ENCODE measurements at places on chromosomes 3 and 15.

DNA sequence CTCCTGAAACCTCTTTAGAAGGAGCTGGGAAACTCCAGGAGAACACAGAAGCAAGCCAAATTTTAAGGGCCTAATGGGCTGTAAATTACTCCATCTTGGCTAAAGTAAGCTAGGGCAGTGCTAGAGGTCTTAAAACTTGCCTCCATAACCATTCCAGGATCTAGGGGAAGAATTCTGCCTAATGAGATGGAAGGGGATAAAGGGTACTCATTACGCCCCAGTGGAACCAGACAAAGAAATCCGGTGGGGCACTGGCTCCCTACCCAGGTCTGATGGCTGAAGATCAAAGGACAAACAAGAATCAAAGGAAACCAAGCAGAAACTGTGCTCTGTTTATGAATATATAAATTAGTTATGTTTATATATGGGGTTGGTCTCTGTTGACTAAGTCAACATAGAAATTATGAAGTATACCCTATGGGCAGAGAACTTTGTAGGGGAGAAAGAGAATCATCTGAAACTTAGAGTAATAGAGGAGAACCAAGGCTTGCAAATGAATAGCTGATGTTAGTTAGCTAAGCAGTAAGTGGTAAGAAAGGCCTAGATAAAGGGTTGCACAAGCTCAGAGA, 57.8 kb downstream of the NCEH1 start:
- peak; percentile 31 for DNase-seq

- DNase-seq, result no peak
Measured at GRCh38 chr15:22795206-22796063, 9.0 kb downstream of the NIPA1 start.

GRCh38 chr3:17359911-17360310, 382.5 kb downstream of the TBC1D5 start:
- no peak for DNase-seq

- DNase-seq, result no peak
Measured at GRCh38 chr3:95468331-95468730, 1346.1 kb upstream of the EPHA6 start.

GRCh38 chr3:194364314-194364651, 5.3 kb downstream of the LRRC15 start:
- DNase-seq, result no peak

DNA sequence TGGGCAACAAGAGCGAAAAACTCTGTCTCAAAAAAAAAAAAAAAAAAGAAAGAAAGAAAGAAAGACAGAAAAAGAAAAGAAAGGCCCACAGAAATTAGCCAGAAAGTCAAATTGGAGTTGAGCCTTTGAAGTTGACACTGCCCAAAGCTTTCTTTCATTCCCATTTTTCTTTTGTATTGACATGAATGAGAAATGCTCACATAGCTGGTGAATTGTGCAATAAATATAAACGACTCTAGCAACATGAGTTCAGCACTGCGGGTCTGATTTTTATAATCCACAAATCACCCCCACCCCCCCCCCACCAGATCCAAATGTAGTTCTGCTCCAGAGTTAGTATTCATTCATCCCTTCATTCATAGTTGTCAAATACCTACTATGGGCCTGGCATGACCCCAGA, 37.4 kb downstream of the SLC6A1 start:
- no peak for DNase-seq

DNA sequence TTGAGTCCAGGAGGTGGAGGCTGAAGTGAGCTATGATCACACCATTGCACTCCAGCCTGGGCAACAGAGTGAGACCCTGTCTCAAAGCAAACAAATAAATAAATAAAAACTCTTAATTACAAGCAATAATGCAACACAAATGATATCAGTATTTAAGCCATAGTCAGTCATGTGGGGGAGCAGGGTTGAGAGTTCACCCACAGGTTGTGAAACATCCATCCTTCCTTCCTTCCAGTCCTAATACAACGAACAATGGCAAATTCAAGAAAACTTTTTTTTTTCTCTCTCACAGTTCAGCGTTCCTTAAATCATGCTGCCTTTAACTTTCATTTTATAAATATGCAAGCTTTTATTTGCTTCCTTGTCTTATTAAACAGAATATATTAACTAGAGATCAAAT, 24.1 kb downstream of the ZNF592 start:
- no peak for DNase-seq

- DNase-seq, result peak; percentile 8
Measured at GRCh38 chr15:22989576-22990477, 9.7 kb upstream of the CYFIP1 start.

GRCh38 chr3:46895761-46896160, 18.2 kb downstream of the PTH1R start:
- DNase-seq, result no peak

DNA sequence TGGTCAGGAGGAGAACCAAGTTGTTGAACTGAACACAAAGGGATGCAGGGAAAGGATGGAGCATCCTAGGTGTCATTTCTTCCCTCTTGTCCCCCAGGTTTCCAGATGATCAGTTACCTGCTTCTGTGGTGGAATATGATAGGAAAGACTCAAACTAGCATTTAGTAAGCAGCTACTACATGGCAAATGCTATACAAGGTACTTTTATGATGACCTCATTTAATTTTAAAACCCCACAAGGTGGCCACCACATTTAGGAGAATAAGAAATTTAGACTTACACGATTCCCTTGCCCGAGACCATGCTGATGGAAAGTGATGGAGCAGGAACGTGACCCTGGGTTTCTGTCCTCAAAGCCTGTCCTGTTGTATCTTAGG, 40.9 kb downstream of the CCR4 start:
- no peak for DNase-seq

GRCh38 chr3:58924578-58924977, 125.2 kb downstream of the CFAP20DC start:
- DNase-seq, result no peak

GRCh38 chr3:149941946-149942345, 28.7 kb downstream of the PFN2 start:
- no peak for DNase-seq

- DNase-seq, result peak; percentile 43
Measured at GRCh38 chr3:179671747-179672242, 19.0 kb downstream of the USP13 start.

DNA sequence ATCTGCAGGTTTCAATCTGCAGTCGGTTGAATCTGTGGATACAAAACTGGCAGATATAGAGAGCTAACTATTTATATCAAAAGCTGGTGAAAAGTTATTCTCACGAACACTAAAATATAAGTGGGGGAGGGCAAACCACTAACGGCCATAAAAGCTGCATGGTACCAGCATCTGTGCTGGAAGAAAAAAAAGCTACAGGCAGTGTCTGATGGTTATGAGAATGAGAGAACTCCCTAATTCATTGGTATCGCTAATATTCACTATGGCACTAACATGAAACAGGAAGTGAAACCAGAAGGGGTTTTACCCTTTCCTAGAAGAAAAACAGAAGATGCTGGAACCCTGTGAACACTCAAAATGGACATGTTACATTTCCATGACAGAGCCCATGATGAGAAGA, 15.9 kb downstream of the CEP70 start:
- no peak for DNase-seq

- DNase-seq, result no peak
Measured at GRCh38 chr3:132161608-132162007, 126.8 kb upstream of the CPNE4 start.

DNA sequence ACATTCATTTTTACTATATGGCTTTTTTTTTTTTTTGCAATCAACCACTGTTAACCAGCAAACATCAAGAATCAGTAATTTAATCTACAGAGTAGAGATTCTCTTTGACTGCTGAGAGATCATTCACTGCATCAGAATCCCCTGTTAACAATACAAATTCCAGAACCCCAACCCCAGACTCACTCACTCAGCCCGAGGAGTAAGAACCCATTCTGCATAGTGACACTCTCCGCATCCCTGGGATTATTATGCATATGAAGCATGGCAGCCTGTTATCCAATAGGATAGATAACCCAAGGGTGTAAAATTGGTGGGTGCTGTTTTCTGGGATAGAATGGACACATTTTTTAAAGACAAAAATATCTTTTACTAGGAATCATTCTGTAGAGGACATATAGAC, 76.3 kb upstream of the CCDC39 start:
- no peak for DNase-seq

DNA sequence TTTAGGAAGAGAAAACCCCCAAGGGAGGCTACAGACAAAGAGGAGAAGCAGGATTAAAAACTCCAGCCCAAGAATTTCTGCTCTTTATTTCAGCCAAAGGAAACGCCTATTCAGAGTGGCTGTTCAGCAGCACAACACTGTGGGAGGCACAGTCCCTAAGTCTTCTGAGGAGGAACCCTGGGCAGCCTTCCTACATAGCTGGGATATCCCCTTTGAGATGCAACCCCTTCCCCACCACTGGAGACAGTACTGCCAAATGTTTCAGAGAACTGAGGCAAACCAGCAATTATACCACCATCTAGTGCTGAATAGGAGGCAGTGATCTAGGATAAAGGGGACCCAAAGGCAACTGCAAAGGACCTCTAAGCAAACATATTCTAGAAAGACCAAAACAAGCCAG, 168.1 kb downstream of the VPS13C start:
- DNase-seq, result no peak

- DNase-seq, result no peak
Measured at GRCh38 chr3:46062679-46063078, 35.4 kb upstream of the XCR1 start.

DNA sequence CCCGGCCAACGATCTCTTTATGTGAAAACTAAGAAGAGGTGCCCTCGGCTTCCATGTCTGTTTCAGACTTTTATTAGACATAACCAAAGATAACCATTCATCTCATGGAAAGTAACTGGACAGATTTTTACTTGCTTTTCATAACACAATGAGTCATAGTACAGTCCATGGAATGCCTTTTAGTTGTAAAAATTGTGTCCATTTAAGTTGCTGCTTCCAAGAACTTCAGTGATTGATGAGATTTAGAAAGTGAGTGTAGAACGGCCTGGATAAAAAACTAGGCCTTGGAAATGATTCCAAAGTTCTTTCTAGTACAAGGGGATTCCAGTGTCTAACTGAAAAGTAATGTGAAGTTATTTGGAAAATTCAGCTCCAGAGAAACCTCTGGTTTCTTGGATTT, 10.8 kb downstream of the EIF2AK4 start:
- no peak for DNase-seq

GRCh38 chr3:179072100-179072438, 460 bp upstream of the ZMAT3 start:
- DNase-seq, result peak; percentile 15

- no peak for DNase-seq
Measured at GRCh38 chr15:72564091-72564490, 90.0 kb downstream of the ARIH1 start.

DNA sequence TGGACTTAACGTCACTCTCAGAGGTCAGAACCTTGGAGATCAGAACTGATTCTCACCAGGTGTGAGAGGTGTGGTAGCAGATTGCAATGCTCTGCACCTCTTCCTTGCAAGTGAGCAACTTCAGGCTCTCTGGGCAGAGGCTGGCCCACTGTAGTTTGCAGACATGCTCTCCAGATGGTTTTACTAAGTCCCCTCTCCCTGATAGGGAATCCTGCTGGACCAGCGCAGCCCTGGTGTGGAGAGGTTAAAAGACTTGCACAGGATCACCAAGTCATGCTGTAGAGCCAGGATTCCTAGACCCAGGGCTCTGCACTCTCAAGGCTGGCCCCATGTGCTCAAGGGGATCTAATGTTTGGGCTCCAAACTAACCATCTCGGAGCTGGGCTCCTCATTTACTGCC, 62.2 kb downstream of the RPL39L start:
- DNase-seq, result no peak

DNA sequence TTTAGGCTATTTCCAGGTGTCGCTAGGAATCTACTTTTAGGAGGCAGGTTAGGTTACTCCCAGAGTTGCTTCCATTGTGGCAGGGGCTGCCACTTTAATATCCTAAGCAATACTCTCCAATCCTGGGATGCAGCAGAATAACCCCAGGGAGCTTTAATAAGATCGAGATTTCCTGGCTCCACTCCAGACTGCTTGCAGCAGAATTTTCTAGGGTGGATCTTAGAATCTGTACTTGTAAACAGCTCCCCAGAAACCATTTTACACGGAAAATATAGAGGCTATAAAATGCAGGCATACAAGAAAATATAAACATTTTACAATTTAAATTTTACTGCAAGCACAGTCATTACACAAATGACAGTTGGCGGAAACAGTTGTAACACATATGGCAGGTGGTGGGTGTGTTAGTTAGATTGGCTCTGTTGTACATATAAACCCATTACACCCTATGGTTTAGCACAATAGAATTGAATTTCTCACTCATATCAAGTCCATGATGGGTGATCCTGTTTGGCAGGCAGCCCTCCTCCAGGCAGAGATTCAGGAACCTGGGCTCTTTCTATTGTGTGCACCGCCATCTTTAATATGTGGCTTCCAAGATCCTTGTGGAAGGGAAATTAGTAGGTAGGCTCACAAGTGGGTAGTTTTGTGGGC, 35.0 kb upstream of the TNFAIP8L3 start:
- DNase-seq, result no peak

- peak; percentile 84 for DNase-seq
Measured at GRCh38 chr15:44591326-44591725, 54.4 kb downstream of the EIF3J start.

DNA sequence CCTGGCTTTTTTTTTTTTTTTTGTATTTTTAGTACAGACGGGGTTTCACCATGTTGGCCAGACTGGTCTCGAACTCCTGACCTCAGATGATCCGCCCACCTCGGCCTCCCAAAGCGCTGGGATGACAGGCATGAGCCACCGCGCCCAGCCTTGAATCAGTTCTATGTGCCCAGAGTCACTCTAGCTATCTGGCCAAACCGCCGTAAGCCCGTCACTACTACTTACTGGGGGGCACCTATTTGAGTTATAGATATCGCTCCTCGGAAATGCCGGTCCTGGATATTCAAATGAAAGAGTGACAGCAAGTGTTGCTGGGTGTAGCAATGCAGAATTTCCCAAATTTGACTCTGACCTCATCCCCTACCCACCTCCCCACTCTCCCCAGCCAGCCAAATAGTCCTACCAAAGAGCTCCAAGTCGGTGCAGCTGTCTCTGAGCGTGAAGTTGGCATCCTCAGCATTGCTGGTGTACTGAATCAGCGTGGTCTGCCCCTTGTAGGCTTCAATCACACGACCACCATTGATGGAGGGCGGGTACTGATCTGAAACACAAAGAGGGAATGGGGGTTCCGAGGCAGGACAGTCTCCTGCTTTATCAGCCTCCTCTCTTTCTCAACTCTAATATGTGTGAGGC, 38.1 kb downstream of the MUC20 start:
- no peak for DNase-seq

DNA sequence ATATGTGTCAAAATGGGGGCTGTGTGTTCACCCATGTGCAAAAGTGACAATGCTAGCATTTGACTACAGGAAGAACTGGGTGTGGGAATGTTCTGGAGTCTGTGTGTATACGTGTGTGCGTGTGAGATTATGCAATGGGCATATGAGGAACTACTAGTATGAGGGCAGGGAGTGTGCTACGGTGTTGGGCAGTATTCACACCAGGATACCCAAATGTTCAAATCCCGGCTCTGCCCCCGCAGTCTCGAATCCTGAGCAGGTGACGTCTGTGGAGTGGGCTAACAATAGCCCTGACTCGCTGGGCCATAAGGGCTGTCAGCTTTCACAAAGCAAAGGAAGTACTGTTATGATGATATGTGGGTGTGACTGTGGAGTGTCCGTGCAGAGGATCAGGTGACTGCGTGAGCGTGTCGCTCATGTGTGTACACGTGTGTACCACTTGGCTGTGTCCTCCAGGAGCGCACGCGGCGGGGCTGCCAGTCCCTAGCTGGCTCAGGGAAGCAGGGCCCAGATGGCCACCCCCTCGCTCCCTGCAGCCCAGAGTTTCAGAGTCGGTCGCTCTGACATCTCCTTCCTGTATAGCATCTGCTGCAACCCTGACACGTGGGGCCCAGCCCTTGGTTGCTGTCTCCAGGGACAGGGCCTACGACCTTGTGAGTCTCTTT, 27.2 kb downstream of the IQSEC1 start:
- DNase-seq, result no peak

GRCh38 chr3:31671976-31672375, 139.3 kb downstream of the STT3B start:
- DNase-seq, result no peak

All from PC-3 (cell line).